NCI-H460 (cell line): ENCODE measurements at places on chromosomes 6 and 20.

- no peak for DNase-seq
These were observed 67.5 kb downstream of the BFSP1 start for GRCh38 chr20:17463711-17464110.

- DNase-seq: no peak
These were observed 2.1 kb downstream of the NFYA start for GRCh38 chr6:41074692-41075436.

DNA sequence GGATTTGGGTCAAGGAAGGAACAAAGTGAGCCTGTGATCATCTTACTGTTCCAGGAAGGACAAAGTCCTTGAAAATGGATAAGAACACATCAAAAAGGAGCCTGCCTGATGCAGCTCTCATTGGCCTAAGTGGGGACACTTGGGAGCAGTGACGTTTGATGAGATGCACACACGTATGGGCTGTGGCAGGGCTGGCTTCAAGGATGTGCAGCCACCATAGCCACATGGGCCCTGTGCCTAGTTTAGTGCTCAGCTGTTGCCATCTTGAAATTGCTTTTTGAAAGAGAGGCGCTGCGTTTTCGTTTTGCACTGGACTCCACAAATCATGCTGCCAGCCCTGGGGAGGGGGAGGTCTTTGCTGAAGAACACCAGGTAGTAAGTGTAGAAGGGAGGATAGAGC lies 6.6 kb upstream of the NPEPL1 start:
- DNase-seq: no peak

GRCh38 chr6:55469951-55470366 lies 109.0 kb downstream of the HMGCLL1 start:
- no peak for DNase-seq

GRCh38 chr20:542777-543368 lies 717 bp downstream of the CSNK2A1 start:
- no peak for DNase-seq

DNA sequence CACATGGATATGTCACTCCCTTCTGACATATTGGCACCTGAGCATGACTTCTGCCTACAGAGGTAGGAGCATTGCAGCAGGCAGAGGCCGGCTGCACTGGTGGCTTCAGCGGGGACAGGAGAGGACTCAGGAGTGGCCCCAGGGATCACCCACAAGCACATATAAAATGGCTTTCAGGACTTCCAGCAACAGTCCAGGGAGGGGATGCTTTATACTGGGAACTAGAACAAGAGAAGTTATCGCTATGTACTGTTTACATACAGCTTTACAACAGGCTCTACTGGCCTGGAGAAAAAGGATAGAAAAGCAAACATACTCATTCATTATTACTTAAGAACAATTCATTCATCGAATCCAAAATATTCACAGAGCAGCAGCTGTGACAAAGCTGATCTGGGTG lies 337.8 kb downstream of the THBS2 start:
- DNase-seq: no peak

DNA sequence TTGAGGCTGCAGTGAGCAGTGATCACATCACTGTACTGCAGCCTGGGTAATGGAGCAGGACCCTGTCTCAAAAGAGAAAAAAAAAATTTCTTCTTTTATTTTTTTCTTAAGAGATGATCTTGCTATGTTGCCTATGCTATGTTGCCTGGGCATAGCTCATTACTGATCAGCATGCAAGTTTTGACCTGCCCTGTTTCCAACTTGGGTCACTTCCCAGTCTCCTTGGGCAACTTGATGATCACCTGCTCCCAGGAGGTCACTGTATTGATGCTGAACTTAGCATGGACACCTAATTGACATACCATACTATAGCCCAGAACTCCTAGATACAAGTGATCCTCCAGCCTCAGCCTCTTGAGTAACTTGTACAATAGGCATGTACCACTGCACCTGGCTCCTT lies 30.7 kb upstream of the NANP start:
- no peak for DNase-seq

DNA sequence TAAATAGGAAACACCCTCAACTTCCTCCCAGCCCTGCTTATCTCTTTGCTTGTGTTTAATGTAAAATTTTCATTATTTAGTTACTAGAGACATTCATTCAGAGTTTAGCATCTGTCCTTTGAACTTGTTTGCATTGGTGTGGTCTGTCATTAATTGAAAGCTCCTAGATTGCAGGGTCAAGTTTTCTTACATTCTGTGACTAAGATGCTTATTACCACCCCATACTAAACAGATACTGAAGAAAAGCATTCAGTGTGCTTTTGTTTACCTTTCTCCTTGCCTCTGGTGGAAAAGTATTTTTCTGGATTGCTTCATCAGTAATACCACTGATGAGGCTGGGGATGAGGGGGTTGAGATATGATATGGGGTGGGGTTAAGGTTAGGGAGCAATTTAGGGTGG lies 199.0 kb downstream of the SAMD5 start:
- DNase-seq: no peak

DNA sequence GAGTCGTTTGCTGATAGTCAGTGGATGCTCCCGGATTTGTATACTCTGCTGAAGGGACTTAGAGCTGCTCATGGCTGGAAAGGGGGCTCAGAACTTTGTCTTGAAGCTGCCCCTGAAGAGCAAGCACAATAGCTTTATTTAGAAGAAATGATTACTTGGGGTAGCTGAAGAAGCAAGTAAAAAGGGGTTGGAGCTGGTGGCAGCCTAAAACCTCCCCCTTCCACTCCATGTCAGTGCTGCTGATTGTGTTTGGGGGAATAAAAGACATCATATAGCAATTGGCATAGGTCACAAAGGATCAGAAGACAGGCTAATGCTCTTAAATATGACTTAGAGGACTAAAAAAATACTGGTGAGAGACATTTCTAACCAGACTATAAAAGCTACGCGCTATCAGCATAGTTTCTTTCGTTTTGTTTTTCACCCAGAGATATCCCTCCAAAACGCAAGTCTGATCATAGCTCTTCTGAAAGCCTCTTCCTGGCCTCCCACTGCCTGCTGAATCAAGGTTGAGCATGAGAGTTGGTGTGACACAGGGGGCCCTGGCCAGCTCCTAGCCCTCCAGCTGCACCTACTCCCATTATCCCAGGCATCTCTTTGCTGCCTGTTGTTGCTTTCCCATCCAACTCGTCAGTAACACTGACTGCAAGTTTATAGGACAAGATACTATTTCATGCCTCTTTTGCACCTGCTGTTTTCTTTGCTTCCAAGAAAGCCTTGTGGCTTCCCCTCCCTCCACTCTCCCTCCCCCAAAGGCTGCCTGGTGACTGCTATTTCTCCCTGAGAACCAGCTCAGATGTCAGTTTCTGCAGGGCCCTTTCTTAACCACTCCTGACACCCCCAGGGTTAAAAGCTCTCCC lies 33.9 kb upstream of the SGK1 start:
- no peak for DNase-seq

DNA sequence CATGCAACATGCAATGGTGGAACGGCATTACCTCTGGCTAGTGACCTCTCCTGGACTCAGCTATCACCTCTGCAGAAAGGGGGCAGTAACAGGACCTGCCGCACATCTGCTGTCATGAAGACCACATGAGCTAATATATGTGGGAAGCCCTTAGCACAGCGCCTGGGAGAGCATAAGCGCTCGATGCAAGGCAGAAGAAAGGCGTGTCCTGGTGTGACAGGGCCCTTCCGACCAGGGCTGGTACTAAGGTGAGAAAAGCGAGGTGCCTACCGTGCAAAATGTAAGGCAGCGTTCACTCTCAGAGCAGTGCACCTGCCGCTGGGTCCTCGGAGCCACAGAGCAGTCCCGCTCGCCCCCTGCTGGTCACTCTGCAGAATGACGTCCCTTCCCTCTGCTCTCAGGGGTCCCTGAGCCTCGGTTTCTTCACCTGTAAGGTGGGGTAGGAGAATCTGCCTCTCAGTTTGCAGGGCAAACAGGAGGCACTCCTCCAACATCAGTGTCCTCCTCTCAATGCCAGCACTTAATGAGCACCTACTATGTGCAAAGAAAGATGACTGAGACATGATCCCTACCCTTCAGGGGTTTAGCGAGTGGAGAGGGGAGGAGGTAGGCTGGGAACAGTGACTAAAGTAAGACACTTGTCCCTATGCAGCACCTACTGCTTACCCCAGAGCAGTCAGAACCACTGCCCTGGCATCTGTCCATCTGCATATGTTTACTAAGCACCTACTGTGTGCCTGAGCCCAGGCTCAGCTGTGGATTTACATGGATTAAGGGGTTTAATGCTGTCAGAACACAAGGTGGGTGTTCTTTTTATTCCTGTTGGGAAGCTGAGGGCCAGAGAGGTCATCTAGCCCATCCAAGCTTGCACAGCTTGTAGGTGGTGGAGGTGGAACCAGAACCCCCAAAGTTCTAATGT lies 41.1 kb upstream of the PTGIS start:
- DNase-seq: peak; percentile 35

- DNase-seq: no peak
These were observed 50.9 kb downstream of the ILRUN start for GRCh38 chr6:34645627-34646026.

DNA sequence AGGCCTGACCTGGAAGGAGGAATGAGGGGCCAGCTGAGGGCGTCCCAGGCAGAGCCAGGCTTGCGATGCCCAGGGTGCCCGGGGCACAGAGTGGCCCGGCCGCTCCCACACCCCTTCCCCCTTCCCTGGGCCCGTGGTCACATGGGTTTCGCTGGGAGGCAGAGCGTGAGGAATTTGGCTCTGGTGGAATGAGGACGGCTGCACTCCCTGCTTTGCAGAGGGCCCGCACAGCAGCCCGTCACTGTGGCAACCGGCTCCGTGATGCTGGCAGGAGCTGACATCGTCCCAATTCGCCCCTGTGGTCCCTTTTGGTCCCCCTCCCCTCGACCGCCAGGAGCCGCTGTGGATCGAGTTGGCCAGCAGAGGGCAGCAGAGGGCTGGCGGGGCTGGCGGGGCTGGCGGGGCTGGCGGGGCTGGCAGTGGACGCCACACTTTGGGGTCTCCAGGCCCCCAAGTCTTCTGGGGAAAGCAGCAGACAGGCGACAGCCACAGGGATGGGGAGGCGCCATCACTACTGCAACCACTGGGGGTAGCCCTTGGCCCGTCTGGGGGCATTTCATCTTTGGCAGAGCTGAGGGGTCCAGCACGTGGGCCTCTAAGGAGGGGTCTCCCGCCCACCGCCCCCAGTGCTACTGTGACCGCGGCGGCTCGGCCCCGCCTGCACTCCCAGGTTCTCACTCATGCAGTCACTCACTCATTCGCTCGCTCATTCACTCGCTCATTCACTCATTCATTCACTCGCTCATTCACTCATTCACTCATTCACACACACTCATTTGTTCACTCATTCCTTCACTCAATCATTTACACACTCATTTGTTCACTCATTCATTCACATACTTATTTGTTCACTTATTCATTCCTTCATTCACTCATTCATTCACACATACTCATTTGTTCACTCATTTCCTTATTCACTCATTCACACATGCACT lies 49.7 kb upstream of the BHLHE23 start:
- no peak for DNase-seq

- no peak for DNase-seq
These were observed 223.0 kb downstream of the BCKDHB start for GRCh38 chr6:80329496-80329895.

- no peak for DNase-seq
These were observed 115.9 kb downstream of the DLL1 start for GRCh38 chr6:170174771-170175643.

DNA sequence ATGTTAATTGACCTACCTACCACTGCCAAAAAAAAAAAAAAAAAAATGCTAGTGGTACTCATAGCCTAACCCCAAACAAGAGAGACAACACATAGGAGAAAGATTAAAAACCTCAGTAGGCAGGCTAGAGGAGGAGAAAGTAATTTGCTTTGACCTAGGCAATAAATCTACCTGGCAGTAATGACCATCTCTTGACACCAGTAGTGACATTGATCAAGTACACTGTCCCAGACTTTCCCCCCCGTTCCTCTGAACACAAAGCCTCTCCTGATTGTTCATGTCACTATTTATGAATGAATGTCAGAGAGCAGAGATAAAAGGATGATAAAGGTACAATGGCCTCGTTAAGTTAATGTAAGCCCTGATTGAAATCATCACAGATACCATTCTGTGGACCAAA lies 746.8 kb downstream of the CBLN4 start:
- DNase-seq: no peak

GRCh38 chr6:111722179-111722731 lies 116.6 kb upstream of the TRAF3IP2 start:
- no peak for DNase-seq

GRCh38 chr6:98747273-98747672 lies 87.1 kb upstream of the POU3F2 start:
- no peak for DNase-seq

DNA sequence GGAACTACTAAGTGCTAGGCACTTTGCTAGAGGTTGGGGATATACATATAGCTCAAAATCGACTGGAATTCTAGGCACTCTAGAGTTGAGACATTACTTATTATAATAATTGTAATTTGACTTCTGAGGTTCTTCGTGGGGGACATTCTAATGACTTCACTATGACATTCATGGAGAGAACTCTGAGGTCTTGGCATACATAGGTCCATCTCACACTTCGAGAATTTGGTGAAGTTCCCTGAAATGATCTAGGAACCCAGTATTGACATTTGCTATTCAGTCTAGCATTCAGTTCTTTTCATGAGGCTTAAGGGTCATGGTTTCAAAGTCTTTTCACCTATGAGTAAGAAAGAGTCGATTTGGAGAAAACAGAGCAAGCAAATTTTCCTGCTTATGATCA lies 446.6 kb upstream of the JAG1 start:
- no peak for DNase-seq

DNA sequence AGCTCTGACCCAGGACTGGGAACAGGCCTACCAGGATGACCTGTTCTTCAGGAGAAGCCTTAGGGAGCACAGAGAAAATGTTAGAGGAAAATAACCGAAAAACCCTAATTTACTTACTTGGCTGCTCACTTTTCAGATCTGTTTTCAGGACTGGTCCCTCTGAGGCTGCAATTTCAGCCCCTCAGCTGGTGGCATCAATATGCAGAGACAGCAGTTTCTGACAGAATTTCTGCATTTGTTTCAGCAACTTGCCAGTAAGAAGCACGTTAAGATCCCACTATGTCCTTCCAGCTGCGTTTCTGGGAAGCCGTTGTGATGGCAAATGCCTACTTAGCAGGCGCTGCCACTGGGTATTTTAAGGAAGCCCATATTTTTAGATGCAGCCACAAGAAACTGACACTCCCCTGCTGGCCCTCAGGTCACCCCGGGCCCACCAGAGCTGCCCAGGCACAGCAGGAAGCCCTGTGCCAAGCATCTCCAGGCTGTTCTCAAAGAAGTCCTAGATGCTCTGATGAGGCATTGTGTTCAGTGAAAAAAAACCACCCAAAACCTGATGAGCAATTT lies 7.5 kb downstream of the YTHDF1 start:
- no peak for DNase-seq

DNA sequence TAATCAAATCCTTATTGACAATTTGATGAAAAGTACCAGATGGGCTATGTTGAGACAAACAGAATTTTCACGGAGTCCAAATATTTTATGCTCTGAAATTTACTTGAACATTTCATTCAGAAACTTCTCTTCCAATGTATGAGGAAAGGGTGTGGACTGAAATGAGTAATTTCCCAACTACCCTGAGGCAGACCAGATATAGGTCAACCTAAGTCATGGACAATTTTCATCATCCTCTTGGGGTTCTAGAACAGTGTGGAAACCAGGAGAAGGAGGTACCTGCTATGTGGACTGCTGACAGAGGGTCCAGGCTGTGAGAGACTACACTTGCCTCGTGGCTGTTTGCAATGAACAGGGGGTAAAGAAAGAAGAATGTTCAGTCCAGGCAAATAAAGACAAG lies 323.0 kb downstream of the ESR1 start:
- DNase-seq: no peak
